BE2C (cell line): ENCODE measurements at places on chromosomes 4 and X.

- no peak for DNase-seq
These were observed 321.2 kb downstream of the CAMK2D start for GRCh38 chr4:113440371-113440770.

DNA sequence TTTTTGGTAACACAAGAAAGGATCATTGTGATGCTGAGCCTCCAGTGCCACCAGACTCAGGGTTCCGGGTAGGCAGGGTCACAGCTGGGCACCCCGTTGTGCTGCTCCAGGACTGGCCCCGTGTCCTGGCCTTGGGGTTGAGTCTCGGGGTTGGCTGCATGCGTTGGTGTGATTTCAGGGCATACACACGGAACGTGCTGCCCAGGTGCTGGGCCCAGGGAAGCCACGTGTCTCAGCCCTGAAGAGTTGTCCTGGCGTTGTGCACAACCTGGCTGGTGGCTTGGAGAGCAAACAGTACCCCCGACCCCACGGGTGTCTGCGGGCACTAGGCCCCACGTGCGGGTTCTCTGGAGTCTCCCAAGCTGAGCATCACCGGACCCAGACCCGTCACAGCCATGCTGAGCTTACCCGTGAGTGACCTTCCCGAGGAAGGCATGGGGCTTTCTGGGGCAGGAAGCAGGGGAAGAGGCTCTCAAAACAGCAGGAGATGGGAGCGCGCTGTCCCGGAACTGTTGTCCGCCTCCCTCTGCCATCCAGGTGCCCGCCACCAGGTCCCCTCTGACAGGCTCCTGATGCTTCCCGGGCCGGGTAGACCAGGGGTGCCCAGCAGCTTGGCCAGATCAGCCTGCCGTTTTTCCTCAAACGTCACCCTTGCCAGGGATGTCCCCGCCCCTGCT is 66.1 kb upstream of the ENPP6 start:
- no peak for DNase-seq

GRCh38 chr4:7781993-7782392 is 157.7 kb downstream of the AFAP1 start:
- no peak for DNase-seq

DNA sequence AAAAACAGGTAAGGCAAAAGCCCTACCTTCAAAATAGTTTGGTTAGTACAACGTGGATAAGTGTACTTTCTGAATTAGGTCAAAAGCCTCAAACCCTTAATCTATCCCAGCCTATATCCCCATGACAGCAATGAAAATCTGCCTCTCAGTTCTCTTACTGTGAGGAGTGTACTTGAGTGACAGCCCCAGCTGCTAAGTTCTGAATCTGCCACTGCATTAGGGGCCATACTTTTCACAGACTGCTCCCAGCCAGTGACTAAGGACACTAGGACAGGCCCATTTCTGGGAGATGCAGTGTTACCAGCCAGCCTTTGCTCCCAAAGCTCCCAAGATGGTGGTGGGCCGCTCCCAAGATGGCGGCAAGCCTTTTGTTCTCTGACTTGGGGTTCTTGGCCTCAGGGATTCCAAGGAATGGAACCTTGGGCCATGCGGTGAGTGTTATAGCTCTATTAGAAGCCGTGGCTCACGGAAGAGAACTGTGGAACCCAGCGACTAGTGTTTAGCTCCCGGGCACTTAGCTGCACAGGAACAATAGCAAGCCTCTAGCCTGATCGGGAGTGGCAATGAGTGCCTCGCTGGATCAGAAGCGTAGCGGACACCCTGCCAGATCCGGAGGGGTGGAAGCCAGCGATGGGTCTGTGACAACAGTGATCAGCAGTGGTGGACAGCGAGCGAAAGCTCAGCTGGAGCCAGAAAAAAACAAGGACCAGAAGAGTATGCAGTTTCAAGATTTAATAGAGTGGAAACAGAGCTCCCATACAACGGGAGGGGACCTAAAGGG is 175.6 kb upstream of the NRK start:
- DNase-seq = no peak

DNA sequence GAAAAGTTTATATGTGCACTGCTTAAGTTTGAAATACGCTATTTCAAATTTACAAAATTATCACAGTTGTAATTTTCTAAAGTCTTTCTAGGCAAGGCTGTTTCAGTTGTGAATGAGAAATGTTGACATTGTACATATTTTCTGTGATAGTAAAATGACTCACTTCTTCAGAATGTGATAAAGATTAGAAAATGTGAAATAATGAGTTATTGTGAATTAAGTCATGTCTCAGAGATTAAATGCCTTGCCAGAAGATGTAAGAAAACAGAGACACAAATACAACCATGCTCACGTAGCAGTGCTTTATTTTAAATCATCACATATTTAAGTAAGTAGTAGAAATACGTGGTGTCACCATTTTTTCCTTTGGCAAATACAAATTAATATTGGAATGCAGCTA is 768 bp downstream of the CLCN4 start:
- no peak for DNase-seq

DNA sequence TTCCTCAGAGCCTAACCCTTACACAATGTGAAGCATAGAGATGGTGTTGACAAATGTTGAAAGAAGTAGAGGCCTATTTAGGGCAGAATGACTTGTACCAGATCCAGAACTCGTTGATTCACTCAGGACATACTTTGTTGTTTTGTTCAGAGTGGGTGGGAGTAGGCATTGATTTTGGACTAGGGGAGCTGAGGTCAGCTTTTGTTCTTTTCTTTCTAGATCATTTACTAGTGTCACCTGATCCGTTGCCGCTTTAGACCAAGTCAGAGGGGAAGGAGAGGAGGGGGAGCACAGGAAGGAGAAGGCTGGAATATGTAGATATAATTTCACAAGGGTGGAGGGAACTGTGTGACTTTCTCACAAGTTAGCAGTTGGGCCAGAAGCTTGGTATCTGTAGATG is 282.4 kb upstream of the GPC4 start:
- no peak for DNase-seq

GRCh38 chr4:113618205-113618604 is 143.3 kb downstream of the CAMK2D start:
- DNase-seq = no peak

DNA sequence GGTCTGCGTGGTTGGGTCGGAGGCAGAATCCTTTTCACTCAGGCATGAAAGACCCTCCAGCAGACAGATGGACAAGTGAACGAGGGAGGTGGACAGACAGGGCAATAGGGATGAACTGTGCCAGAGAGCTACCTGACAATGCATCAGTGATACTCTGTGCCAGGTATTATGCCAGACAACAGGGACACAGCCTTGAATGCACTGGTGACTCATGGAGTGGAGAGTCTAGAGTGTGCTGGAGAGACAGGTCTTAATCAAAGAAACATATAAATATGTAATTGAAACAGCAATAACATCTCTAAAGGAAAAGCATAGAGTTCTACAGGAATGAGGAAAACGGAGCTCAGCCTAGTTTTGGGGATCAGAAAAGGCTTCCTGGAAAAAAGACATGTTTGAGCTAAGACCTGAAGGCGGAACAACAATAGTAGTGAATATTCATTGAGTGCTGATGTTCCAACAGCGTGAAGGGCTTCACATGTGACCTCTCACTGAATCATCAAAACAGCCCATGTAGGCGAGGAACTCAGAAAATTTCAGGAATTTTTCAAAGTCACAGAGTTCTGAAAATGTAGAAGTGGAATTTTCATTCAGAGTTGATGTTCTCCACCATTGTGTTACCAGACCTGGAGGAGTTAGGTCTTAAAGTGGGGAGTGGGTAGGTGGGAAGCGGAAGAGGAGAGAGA is 20.0 kb upstream of the FGFBP2 start:
- DNase-seq = no peak

DNA sequence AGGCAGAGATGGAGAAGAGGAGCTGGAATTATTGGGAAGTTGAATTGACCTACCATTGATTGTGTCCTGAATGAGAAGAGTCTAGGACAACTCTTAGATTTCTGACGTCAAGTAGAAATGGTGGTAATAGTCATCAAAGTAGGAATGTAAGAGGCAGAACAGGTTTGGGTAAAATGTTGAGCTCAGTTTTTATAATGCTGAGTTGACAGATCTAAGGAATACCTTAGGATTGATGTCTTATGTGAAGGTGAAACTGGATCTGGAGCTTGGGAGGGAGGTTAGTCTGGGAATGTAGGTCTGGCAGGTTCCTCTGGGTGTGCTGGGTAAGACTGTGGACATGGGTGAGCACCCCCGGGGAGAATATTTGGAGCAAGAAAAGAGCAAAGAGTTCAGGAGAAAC is 31.9 kb downstream of the JADE1 start:
- no peak for DNase-seq

DNA sequence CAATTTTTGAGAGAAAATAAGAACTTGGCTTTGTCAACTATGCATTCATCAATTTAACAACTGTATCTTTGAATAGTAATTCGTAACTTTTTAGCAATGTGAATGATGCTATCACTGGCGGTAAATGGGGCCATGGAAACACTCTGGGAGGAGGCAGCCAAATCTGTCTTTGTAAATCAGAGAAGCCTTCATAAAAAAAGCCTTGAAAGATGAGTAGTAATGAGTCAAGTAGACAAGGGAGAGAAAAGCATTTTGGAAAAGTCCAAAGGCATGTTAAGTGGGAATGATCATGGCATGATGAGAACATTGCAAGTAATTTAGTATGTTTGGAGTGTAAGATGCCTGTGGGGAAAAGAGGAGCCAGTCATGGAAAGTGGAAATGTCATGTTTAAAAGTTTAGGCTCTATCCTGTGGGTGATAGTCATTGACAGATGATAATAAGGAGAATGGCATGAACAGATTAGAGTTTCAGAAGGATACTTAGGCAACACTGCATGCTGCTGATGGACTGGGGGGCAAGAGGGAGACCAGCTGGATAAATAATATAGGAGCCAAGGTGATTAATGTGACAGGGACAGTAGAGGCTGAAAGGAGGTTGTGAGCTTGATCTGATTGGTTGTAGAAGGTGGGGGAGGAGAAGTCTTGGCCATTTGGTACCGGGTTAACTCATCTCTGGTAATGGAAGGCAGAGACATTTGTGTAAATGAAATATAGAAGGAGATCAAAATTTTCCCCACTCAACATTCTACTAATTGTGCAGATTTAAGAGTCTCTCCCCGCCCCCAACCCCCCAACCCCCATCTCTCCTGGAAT is 16.3 kb downstream of the SPRY1 start:
- DNase-seq = no peak

DNA sequence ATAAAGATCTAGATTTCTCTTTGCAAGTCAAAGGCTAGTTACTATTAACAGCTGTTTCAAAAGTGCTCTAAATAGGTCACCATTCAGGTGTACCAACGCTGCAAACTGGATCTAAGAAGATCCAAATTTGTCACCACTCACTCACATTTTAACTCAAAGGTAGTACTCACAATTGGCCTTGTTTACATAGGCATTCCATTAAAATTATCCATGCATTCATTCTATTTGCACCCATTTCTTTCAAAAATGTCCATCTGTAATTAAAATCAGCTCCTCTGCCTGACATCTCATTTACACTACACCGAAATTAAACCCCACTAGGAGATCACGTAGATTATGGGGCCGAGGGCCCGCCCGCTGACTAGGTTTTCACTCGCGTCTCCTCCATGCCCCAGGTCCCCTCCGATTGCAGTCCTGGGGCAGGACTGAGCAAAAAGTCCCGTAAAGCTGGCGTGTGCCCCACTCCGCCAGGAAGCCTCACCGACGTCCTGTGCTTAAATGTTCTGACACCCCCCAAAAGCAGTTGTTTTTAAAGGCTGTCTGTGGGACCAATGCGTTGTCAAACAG is 1.3 kb upstream of the ING2 start:
- no peak for DNase-seq

DNA sequence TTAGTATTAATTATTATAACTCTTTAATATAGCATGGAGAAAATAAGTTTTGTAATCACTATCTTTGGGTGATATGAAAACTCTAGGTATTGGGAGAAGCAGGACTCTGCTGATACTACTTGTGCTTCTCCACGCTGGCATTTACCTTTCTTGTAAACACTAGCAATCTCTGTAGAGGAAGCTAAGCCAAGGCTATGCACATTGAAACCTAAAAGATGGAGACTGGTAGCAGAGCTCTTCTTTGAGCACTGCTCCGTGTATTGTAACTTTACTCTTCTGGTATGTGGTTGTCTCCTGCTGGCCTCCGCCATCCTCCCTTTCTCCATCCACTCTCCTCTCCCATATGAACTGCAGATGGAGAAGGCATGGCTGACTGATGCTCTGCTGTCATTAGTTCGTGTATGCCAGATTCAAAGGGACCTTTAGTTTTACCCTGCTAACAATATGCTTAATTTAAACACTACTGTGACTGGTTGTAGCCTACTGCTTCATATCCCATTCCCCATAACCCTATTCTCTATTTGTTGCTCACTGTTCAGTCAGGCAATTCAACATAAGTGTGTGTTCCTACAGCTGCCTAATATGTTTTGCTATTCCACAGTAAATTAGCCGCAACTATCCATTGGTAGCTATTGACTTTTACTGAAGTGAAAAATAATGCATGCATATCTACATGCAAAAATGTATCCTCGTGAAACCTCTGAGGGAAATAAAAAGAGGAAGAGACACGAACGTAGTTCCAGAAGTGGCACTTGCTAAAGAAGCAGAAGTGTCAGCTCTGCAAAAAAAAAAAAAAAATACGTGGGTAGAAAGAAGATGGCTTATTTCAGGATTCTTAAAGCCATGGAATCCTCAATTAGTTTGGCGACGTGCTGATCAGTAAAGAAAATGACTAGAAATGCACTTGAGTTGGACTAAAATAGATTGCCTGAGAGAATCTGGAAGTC is 55.6 kb upstream of the CCSER1 start:
- DNase-seq = no peak

- peak; percentile 2 for DNase-seq
These were observed 72.0 kb downstream of the IL1RAPL1 start for GRCh38 chrX:28659269-28659668.

GRCh38 chr4:53804719-53805118 is 213.4 kb upstream of the LNX1 start:
- peak; percentile 40 for DNase-seq

DNA sequence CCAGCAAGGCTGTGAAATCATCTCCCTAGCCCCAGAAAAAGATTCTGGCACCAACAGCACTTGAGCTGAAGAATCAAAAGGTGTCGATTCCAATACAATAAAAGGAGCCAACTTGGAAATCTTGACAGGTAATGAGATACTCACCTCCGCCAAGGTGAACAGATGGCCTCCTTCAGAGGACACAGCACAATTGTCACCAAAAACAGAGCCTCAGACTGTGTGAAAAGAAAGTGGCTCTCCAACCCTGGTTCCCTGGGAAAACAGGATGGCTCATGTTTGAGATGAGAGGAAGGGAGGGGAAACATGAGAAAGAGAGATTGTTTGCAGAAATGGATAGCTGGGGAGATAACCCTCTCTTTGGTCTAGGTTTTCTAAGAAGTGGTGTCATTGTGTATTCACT is 168.9 kb downstream of the HS3ST1 start:
- no peak for DNase-seq

GRCh38 chrX:13570261-13570605 is 832 bp downstream of the EGFL6 start:
- no peak for DNase-seq

- DNase-seq = no peak
These were observed 374.3 kb downstream of the SPRY1 start for GRCh38 chr4:123770884-123771283.
